ENCODE measurements at places on chromosomes 13 and 19.

- no peak for DNase-seq
Observed at GRCh38 chr13:44394658-44395057, 21.0 kb downstream of the SERP2 start.

DNA sequence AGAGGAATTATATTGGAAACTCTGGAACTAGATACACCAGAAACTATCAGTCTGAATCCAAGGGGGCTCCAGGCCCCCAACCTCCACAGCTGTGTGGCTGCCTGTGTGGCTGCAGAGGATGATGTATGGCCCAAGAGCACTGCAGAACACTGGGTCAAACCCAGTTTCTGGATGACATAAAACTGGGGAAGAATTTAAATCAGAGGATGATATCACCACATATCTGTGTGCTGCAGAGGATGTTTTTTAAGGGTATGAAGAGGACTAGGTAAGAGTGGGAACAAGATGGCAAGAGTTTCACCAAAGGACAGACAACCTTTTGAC is 226.4 kb downstream of the SUCLA2 start:
- no peak for DNase-seq

DNA sequence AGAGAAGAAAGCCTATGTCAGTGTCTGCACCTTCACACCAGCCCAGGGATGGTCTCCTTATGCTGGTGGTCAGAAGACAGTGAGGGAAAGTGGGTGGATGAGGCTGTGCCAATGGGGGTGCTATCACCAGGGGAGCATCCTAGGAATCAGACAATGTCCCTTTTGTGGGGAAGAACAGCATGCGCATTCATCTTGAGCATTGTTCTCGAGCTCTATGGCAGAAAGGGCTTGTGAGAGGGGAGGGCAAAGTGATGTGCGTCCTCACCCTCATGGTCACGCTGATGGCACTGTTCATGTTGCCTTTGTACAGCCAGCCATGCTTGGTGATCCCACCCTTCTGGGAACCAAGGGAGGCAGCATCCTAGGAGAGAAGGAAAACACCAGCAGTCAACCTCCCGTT is 56.1 kb downstream of the DOCK9 start:
- no peak for DNase-seq

DNA sequence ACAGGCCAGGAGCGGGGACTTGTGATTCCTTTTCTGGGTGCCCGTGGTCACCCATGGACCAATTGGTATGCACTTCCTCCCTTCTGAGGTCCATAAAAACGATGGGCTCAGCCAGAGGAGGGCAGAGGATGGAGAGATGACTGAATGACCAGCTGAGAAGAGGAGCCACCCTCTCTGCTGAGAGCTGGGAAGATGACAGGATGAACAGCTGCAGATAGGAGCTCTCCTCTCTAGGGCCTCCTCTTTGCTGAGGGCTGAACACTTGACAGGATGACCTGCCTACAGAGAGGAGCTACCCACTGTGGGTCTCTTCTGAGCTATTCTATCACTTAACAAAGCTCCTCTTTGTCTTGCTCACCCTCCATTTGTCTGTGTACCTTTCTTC is 4.1 kb downstream of the IGFL4 start:
- DNase-seq: no peak

- DNase-seq: no peak
Observed at GRCh38 chr19:7674010-7675005, 2.6 kb upstream of the MCEMP1 start.

GRCh38 chr13:46172531-46172991 is 9.4 kb downstream of the LCP1 start:
- DNase-seq: no peak

DNA sequence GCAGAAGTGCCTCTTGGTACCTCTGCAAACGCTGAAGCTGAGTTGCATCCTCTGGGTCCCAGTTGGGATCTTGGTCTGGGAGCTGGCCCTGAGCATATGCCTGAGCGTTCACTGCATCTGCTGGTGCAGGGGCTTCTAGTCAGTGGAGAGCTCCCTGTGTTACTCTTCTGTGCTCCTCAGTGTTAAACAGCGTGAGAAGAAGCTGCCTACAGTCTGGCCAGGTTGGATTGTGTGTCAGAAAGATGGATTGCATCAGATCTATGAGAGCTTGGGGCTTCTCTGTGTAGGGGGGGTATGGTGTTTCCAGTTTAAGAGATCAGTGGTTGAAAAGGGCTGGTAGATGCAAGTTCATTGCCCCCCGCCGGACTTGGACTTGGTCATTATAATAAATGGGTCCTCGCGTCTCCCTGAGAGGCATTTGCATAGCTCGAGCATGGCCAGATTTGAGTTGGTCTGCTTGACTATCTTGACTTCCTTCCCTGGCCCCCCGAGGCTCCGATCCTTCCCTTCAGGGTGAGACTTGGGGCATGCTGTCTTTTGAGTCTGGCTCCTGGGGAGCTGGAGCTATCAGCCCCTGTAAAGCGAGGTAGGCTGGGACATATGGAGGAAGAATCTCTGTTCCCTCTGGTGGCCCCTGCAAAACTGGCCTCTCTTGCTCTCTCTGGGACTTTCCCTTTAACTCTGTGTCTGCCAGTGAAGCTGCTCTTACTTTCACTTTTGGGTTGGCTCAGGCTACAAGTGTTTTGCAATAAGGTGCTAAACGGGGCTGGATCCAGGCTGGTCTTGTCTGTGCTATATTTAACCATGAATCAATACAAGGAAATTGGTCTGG is 52.9 kb downstream of the OR10H4 start:
- no peak for DNase-seq

GRCh38 chr13:77980592-77980991 is 62.0 kb upstream of the EDNRB start:
- no peak for DNase-seq

GRCh38 chr19:45826934-45827333 is 11.8 kb upstream of the RSPH6A start:
- DNase-seq: no peak

- DNase-seq: no peak
Observed at GRCh38 chr19:55118401-55118991, 1.1 kb upstream of the PPP1R12C start.

GRCh38 chr13:113564331-113565023 is 20.1 kb upstream of the TFDP1 start:
- no peak for DNase-seq

DNA sequence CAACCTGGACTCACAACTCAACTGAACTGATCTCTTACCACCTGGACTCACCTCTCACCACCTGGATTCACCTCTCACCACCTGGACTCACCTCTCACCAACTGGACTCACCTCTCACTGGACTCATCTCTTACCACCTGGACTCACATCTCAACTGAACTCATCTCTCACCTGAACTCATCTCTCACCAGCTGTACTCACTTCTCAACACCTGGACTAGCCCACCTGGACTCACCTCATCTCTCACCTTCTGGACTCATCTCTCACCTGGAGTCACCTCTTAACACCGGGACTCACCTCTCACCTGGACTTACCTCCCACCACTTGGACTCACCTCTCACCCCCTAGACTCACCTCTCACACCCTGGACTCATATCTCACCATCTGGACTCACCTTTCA is 7.3 kb upstream of the CASP14 start:
- no peak for DNase-seq

DNA sequence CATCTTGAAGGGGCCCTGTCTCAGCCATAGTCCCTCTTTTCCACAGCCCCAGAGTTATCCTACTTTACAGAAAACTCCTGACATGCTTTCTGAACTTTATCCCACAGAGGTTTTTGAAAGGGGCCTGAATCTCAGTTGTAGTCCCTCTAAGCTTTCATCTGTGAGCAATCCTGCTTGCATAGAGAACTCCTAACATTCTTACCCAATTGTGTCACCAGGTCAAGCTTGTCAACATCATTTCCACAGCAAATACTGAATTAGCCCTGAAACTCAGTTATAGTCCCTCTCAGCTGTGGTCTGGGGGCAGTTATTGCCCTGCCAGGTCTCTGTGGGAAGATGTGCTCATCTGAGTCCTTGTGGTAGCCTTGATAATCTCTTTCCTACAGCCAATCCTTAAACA is 2190.3 kb upstream of the PCDH20 start:
- no peak for DNase-seq

GRCh38 chr19:6532244-6532999 is 1.6 kb downstream of the TNFSF9 start:
- DNase-seq: no peak

DNA sequence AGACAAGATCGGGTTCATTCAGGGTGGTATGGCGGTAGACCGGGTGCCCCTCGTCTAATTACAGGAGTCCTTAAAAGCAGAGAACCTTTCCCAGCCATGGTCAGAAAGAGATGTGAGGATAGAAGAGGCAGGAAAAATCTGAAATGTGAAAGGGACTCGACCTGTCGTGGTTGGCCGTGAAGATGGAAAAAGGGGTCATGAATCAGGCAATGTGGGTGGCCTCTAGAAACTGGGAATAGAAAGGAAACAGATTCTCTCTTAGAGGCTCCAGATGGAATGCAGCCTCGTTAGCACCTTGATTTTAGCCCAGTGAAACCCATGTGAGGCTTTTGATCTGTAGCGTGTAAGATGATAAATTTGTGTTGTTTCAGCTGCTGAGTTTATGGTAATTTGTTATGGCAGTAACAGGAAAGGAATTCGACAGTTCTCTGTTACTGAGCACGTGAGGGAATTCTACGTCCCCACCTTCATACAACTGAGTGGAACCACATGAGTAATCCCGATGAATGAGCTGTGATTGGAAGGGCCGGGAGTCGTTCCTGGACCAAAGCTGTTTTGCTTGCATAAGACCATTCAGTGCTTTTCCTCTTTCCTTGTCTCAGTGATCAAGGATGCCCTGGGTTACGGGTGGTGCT is 11.0 kb upstream of the CA11 start:
- DNase-seq: no peak

GRCh38 chr19:41935760-41936415 is 7.6 kb upstream of the ERFL start:
- no peak for DNase-seq

DNA sequence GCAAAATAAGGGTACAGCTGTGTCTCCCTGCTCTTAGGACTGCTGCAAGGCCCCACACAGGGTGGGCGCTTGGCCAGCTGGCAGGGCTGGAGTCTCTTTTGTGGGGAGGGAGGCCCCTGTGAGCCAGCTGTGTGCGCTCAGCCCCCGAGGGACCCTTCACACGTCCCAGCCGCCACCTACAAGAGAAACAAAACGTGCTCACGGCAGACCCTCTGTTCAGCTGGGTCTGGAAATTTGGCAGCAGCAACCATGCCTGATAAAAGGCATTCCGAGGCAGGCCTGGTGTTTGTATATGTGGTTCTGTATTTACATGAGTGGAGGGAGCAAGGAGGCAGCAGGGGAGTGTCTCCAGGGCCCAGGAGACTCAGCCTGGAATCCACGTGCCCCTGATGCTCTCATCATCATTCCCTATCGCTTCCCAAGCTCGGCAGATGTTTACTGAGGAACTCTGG is 49.7 kb downstream of the CRTC1 start:
- DNase-seq: no peak

- no peak for DNase-seq
Observed at GRCh38 chr13:98523455-98524102, 53.3 kb downstream of the STK24 start.

DNA sequence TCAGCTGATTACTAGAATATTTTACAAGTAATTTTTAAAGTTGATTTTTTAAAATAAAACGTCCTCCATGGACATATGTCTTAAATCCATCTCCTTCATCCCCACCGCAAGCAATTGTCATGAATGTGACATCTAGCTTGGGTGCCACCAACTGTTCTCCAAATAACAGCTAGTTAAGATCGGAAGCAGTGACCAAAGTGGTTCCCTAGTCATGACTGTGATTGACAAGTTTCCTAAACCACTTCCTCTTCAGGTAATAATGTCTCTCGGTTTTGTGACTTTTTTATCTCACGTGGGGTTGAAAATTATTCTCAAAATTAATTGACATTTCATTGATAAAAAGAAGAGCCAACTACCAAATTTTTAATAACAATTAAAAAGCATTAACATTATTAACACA is 135.3 kb upstream of the MIR17HG start:
- DNase-seq: no peak

GRCh38 chr13:100314132-100314910 is 225.4 kb downstream of the PCCA start:
- DNase-seq: no peak

DNA sequence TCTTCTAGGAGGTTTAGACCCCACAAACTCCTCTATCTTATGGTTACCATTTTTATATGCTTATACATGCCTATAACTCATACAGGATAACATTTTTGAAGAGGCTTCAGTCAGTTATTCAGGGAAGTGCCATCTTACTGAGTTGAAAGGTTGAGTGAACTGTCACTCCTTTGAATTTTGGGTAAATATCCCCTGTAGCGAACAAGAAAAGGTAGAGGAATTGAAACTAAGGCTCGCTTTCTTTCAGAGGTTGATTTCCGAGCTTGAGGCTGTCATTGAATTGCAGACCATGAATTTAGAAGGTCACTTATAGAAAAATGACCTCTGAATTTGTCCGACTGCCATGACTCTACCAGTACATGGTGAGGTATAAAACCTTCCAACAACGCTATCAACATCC is 35.1 kb downstream of the MICU2 start:
- no peak for DNase-seq

DNA sequence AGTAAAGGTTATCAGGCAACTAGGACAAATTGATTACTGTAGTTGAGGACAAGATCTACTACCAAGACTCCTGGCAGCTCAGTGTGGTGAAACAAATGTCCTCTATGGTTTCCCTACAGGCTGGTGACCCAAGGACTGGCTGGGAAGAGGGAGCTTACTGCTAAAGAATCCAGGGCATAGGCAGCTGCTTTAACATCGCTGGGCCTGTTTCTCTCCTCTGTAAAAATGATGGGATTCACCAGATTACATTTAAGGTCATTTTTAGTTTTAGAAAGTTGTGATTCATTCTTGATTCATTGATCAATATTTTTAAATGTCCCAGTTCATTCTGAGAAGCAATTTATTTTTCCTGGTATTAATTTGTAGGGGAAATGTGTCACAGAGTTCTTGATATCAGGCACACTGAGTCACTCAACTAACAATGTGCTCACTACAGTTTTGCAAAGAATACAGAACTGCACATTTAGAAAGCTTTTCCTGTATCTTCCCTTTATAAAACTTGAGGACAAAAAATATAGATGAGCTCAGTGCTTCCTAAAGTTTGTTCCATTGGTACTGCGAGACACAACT is 19.6 kb upstream of the FAM124A start:
- no peak for DNase-seq

DNA sequence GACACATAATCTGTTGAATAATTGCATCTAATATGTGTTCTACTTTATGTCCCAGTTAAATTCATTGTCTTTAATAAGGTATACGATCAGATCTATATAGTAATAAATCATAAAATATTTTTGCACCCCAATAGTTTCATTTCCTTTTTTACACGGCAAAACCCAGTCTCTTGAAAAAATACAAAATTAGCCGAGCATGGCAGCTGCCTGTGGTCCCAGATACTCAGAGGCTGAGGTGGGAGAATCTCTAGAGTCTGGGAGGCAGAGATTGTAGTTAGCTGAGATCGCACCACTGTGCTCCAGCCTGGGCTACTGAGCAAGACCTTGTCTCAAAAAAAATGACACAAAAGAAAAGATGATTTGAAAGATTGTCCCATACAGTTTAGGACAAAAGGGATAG is 52.3 kb upstream of the PARP4 start:
- no peak for DNase-seq

- DNase-seq: no peak
Observed at GRCh38 chr13:110187641-110188161, 119.3 kb downstream of the COL4A1 start.

GRCh38 chr13:74883834-74884233 is 598.1 kb downstream of the TBC1D4 start:
- no peak for DNase-seq

All from stimulated activated CD8-positive, alpha-beta memory T cell treated with anti-CD3 and anti-CD28 coated beads, Interleukin-2, amount 100 ng/mL, for 1 hour (primary cell).